Fibroblast of lung (primary cell): ENCODE measurements at places on chromosomes 1 and 21. TPM values are rescaled to one million over a fixed set of nuclear protein-coding genes. Genes with fewer than 3 reads are reported as not detected.

KCNC4 gene
- total RNA-seq = 0.51 and 0.66 TPM in 2 replicates

SCCPDH gene
- total RNA-seq = 43.7 and 58.0 TPM in 2 replicates

LCE3E gene
- not detected in 2 replicates for total RNA-seq

ZBED6 gene
- total RNA-seq = 12.3 and 12.7 TPM in 2 replicates

PKN2 gene
- total RNA-seq = 22.6 and 28.7 TPM in 2 replicates

TSNAX gene
- 28.8 and 30.2 TPM in 2 replicates for total RNA-seq

FCRL3 gene
- not detected in 2 replicates for total RNA-seq

SYCP1 gene
- not detected in 2 replicates for total RNA-seq

LRRC38 gene
- total RNA-seq = not detected in 2 replicates
